ENCODE measurements at places on chromosomes 5 and 9.
A peak's percentile ranks its signal among the peaks of the same experiment; 100 is the strongest.

GRCh38 chr9:91221332-91221731 lies 140.4 kb downstream of the AUH start:
- no peak for DNase-seq

GRCh38 chr5:133704411-133704810 lies 92.1 kb upstream of the FSTL4 start:
- no peak for DNase-seq

- no peak for DNase-seq
Measured at GRCh38 chr9:110282018-110282738, 25.9 kb upstream of the TXN start.

- no peak for DNase-seq
Measured at GRCh38 chr5:170137694-170138214, 32.1 kb downstream of the FOXI1 start.

DNA sequence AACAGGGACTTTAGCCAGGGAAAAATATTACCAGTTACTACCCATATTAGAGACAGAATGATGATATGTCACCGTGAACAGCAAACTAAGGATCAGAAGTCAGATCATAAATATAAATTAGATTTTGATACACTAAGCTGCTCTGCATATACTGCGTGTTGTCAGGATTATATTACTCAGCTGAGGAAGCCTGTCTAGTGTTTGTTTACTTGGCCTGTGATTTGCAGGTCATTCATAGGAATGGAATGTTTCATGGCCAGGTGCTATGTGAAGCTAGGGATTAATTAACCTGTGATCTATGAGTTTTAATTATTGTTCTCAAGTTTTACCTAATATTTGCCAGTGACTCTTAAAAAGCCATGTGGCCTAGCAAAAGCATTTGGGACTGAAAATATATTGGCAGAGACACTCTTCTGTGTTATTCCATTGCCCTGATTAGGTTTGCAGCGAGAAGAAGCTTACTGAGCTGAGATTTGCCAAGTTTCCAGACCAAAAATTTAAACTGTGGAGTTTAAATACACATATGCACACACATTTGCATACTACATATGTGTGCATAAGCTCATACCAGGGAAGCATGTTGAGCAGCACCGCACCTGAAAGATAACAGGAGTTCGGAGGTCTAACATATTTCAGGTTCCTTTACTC lies 496.3 kb upstream of the GRIA1 start:
- no peak for DNase-seq

DNA sequence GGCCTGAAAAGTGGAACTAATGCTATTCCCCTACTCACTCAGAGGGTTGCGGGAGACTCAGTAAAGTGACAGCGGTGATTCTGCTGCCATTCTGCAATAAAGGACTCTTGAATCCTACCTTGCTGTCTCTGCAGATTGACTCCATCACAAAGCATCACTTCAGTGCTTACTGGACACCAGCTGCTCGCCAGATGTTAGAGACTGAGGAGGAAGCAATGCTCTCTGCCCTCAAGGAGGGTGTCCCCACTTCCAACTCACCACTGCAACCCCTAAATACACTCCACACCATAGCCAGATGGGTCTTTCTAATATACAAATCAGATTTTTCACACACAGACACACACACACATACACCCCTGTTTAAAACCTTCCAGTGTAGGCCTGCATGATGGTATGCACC lies 21.4 kb downstream of the TTLL11 start:
- no peak for DNase-seq

- no peak for DNase-seq
Measured at GRCh38 chr9:91760906-91761305, 189.1 kb downstream of the ROR2 start.

DNA sequence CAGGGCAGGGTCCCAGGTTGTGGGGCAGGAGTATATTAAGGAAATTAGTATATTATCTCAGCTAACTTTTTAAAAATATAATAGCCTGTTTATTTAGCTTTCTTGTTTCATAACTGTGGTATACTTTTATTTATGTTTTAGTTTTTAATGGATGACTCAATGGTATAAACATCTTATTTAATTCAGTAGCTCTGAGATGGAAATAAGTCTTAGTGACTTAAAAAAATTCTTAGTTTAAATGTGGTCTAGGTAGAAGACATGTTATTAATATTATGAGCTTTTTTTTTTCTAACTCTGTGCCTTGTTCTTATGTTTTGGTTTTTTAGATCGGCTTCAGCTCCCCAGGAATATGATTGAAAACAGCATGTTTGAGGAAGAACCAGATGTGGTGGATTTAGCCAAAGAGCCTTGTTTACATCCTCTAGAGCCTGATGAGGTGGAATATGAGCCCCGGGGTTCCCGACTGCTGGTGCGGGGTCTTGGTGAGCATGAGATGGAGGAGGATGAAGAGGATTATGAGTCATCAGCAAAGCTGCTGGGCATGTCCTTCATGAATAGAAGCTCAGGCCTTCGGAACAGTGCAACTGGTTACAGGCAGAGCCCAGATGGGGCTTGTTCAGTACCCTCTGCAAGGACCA lies 43.1 kb downstream of the LNPEP start:
- DNase-seq, result no peak

GRCh38 chr9:14159440-14160216 lies 154.3 kb downstream of the NFIB start:
- DNase-seq, result no peak

DNA sequence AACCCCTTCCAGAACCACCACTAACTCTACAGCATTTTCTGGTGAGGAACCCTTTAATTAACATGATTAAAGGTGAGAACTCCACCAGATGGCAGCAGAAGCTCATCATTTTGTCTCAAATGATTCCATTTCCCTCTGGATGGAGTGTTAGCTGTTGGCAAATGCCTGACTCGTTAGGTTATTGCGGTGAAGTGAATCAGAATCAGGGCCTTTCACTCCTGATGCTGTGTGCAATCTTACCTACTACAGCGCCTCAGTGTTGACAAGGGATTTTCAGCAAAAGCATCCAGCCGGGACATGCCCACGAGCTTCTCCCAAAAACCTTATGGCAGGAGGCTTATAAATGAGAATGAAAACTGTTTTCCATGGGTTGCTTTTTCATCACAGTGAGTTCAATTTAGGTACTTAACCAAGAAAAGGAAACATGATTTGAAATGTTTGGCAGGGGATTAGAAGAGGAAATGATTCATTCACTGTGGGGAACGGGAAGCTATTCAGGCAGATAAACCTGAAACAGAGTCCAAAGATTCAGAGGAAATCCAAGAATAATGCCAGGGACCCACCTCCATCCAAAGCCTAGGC lies 48.0 kb upstream of the CAST start:
- no peak for DNase-seq

DNA sequence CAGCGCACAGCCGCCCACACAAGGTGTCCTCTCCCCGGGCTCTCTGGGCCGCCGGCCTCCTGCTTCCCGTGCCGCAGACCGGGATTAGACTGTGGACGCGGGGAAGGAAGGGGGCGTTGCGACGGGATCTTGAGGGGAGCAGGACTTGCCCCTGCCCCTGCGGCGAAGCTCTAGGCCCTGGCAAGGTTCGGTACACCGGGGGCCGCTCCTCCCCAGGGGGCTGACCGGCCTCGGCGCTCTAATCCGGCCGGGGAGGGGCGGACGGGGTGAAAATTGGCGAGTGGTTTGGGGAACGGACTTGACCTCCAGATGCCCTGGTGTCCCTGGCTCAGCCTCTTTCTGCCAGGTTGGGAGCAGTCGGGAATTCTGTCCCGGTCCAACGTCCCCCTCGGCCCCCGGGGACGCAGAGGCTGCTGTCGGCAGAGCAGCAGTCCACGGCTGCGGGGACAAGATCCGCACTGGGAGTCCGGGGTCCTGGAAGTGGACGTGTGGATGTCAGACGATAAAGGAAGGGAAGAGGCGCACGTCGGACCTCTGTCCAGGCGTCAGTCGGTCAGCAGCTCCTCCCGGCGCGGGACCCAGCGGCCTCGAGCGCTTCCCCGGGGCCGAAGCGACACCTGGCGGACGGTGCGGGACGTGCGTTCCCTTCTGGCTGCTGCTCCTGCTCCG lies 1.9 kb upstream of the CNTFR start:
- DNase-seq, result peak; percentile 84

DNA sequence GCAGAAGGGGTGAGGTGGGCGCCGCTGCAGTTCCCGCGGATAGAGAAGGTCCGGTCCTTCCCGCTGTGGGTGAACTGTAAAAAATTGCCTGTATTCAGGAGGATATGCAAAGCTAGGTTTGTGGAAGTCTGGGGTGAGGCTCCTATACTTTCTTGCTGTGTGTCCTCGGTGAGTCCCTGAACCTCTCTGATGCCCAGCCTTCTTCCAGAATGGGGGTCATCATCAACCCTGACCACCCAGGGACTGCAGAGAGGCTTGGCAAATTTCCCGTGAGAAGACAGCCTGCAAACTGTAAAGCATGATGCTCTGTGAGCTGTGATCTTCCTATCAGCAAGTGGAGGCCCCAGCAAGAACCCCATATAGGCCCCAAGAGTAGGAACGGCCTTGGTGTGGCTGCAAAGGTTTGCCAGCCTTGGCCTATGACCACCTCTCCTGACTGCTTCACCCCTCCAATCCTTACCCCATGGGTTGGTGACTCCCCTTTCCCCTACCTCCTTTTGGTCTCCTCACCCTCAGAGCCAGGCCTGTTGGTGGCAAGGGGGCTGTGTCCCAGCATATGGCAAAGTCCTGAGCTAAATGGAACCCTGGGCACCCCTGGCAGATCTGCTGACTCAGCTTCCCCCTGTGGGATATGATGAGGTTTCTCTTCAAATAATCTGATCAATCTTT lies 760 bp downstream of the ALDH1B1 start:
- no peak for DNase-seq

GRCh38 chr5:174454464-174454863 lies 269.9 kb upstream of the MSX2 start:
- DNase-seq, result no peak

DNA sequence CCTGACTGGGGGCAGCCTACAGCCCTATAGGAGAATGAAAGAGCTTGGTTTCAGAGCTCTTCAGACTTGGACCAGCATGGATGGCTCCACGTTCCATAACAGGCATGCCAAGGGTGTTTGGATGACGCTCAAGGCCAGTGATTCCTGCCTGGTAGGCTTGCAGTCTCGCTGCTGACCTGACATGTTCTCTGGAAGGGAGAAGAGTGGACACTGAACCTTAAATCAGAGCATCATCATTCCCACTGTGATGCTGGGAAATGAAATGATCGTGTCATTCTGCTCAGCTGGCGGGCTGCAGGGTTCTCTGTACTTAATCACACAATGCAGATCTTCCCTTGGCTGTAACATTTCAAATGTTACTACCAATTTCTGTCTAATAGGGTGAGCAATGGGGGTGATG lies 57.0 kb downstream of the CFAP90 start:
- no peak for DNase-seq

- DNase-seq, result no peak
Measured at GRCh38 chr5:106797996-106798395, 872.7 kb downstream of the EFNA5 start.

DNA sequence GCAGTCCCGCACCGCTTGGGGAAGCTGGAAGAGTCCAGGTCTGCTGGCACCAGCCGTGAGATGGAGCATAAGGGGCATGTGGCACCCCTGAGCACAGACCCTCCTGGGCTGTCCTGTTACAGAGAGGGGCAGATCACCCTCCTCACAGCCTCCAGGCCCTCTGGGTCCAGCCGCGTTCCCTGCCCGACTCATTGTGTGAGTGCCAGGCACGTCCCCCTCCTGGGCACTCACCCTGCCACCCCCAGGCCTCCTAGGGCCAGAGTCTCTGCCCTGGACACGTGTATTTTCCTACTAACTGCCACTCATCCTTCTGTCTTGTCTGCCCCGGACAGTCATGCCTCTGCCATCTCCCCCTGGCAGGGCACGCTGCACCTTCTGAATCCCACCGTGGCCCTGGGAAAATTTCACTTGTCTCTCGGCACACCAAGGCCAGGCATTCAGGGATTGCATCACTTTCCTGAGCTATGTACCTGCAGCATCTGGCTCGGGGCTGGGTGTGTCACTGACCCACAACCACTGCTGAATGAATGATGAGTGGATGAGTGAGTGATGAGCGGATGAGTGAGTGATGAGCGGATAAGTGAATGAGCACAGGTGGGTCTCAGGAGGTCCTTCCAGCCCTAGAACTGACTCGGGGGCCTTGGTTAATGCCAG lies 21.5 kb upstream of the FCN1 start:
- DNase-seq, result peak; percentile 44

DNA sequence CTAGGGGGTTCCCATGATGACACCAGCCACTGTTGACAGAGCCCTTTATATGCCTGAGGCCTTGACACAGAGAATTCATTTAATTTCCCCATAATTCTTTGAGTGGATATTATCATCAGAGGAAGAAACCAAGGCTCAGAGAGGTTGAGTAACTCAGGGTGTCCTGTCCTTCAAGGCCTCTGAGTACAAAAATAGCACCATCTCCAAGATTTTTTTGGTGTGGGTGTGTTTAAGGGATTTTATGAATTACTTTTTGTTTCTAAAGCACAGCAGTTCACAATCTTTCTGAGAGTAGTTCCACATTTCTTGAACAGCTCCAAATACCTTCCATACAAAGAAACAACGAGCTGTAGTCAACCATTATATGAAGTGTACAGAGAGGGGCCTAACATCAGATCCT lies 6.2 kb upstream of the GSN start:
- no peak for DNase-seq

DNA sequence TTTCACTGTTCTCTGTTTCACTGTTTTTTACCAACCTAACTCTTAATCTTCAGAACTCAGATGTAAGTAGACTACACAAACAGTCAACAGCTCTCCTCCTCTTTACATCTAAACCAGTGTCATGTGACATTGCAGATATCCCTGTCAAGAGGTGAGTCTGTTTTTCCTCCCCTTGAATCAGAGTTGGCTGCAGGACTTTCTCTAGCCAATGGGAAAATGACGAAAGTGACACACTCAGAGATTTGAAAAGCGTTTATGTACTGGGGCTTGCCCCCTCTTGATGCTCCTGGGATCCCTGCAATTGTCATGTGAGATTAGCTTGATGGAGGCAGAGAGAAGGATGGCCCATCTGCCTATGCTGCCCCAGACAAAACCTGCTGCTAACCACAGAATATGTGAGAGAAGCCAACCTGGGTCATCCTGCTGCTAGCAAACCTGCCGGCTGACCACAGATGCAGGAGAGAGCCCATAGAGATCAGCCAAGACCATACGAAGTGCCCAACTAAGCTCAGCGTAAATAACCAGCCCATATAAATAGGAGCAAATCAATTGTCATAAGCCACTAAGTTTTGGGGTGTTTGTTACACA lies 111.1 kb downstream of the ASTN2 start:
- DNase-seq, result no peak

DNA sequence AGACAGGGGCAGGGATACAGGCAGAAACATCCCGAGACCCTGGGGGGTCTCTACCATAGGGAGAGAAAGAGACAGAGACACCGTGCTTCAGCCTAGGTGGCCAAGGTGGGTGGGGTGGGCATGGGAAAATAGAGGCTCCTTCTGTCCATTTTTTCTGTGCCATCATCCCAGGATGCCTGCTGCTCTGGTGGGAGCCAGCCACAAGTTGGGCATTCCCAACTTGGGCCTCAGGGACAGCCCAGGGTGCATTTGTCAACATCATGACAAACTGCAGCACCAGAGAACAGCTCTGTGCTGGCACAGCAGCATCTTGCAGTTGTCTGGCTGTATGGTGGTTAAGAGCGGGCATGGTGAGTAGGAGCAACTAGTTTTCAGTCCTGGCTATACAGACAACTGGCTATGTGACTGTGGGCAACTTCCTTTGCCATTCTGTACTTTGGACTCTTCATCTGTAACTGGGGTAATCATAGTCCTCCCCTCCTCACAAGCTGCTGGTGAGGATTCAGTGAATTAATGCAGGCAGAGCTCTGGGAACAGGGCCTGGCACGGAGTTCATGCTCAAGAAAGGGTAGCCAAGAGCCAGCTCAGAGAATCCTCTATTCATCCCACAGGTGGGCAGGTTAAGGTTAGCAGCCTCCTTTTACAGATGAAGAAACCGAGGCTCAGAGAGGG lies 100.4 kb downstream of the RGS3 start:
- no peak for DNase-seq

GRCh38 chr5:171975262-171975876 lies 31.1 kb downstream of the FBXW11 start:
- no peak for DNase-seq
